ENCODE measurements at places on chromosomes 1 and 21.
A peak's percentile ranks its signal among the peaks of the same experiment; 100 is the strongest.

DNA sequence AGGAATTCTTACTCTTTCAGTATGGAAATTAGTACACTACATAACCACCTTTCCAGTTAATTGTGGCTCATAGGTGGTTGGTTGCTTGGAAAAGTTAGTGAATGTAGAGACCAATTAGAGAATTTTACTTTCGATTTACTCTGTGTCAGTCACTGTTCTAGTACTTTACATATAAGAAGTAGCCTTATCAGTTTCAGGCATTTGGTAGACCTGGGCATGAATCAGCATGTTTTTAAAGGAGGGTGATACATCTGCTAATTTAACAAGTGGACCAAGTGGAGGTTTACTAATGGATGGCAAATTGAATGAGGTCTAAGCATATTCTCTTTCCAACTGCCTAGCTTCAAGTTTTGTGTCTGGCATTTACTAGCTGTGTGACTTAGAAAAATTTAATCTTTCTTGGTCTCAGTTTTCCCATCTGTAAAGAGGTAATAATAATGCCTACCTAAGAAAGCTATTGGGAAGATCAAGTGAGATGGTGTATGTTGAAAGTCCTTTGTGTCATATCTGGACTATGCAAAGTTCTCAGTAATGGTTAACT is 1158.6 kb downstream of the PLA2G4A start:
- no peak for DNase-seq

GRCh38 chr1:102967786-102968185 is 140.5 kb downstream of the COL11A1 start:
- DNase-seq = no peak

- DNase-seq = no peak
Measured at GRCh38 chr1:58157256-58157655, 389.3 kb downstream of the OMA1 start.

GRCh38 chr1:27885621-27886352 is 13.4 kb downstream of the THEMIS2 start:
- DNase-seq = no peak

DNA sequence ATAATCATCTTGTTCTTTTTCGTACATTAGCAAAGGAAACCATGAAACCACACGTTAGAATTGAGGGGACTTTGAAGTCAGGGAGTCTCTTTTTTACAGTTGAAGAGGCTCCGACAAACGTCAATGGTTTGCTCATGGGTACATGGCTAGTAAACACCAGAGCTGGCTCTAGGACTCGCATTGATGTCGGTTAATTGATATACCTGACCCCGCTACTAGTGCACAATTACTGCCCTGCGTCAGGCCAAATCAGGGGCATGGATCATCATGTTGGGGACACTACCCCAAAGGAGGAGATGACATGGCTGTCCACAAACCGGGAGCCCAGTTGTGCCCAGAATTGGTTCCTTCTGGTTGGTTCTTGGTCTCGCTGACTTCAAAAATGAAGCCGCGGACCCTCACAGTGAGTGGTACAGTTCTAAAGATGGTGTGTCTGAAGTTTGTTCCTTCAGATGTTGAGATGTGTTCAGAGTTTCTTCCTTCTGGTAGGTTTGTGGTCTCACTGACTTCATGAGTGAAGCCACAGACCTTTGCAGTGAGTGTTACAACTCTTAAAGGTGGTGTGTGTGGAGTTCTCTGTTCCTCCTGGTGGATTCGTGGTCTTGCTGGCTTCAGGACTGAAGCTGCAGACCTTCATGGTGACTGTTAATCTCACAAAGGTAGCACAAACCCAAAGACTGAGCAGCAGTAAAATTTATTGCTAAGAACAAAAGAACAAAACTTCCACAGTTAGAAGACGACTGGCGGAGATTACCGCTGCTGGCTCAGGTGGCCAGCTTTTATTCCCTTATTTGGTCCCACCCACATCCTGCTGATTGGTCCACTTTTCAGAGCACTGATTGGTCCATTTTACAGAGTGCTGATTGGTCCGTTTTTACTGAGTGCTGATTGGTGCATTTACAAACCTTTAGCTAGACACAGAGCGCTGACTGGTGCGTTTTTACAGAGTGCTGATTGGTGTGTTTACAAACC is 126.9 kb upstream of the ERRFI1 start:
- peak; percentile 70 for DNase-seq

- peak; percentile 45 for DNase-seq
Measured at GRCh38 chr1:30451532-30452125, 271.8 kb downstream of the MATN1 start.

GRCh38 chr1:73161418-73161817 is 879.1 kb upstream of the NEGR1 start:
- no peak for DNase-seq

DNA sequence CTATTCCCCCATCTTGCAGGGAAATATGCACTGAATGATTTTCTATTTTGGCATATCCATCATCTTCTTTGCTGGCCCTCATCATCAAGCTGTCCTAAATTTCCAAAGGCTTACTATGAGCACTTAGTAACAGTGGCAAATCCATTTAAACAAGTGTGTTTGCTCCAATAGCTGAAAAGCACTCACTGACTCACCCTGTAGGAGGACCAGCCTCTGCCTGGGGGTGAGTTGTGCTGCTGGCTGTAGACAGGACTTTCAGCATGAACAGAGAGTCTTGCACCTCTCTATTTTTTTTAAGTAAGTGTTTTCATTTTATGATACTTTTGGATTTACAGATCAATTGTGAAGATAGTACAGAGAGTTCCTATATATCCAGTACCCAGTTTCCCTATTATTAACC is 97.3 kb downstream of the SLC35F3 start:
- no peak for DNase-seq

GRCh38 chr1:64669098-64669675 is 75.7 kb upstream of the RAVER2 start:
- no peak for DNase-seq

GRCh38 chr1:221728037-221728505 is 13.8 kb downstream of the DUSP10 start:
- DNase-seq = no peak

GRCh38 chr21:42830456-42831455 is 48.6 kb downstream of the WDR4 start:
- no peak for DNase-seq

DNA sequence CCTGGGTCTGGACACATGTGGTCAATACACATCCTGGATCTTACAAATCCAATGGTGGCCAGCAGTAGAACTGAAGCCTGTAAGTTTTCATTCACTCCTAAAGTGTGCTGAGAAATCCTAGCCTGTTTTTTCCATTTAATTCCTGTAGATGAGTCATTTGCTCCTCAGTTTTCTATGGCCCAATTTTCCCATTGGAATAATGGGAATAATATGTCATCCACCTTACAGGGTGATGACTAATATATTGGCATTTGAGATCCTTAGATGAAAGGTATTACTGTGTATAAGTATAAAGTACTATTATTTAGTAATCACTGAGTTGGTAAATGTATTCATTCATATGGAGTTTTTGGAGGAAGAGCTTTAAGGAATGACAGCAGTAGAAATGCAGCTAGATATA is 89.7 kb upstream of the ADAR start:
- DNase-seq = no peak

GRCh38 chr1:17826165-17826488 is 71.0 kb downstream of the ACTL8 start:
- no peak for DNase-seq

GRCh38 chr1:18976096-18976495 is 19.6 kb upstream of the IFFO2 start:
- no peak for DNase-seq

- no peak for DNase-seq
Measured at GRCh38 chr21:29540289-29540688, 241.6 kb downstream of the BACH1 start.

DNA sequence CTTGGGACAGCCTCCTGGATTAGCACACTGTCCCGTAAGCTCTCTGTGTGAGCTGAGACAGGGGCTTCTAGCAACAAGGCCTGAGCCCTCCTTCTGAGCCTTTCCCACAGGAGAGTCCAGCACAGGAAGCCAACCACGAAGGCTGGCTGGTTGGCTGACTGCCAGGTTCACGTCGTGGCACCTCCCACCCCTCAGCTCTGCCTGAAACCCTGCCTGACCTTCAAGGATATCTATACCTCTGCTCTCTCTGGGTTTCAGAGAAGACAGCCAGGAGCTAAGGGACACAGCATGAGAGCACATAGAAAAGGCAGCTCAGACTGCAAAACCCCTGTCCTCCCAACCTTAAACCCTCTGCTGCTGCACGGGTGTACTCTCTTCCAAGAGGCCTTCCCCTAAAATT is 13.9 kb downstream of the DLGAP3 start:
- peak; percentile 15 for DNase-seq

DNA sequence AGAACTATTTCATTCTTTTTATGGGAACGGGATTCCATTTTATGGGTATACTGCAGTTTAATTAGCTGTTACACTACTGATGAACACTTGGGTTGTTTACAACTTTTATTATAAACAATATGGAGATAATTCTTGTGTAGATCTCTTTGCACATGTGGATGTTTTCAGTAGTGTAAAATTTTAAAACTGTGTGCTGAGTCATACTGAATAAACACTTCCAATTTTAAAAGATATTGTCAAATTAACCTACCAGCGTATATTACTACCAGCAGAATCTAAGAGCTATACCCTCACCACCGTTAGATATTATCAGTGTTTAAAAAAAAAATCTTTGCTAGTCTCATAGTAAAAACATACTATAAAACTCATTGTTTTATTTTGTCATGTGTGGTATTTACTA is 106.1 kb downstream of the CC2D1B start:
- DNase-seq = no peak

- DNase-seq = no peak
Measured at GRCh38 chr1:205003358-205004131, 39.5 kb upstream of the CNTN2 start.

GRCh38 chr1:8746554-8746953 is 70.9 kb downstream of the RERE start:
- DNase-seq = no peak

- DNase-seq = no peak
Measured at GRCh38 chr1:235136111-235136510, 7.5 kb upstream of the TOMM20 start.

DNA sequence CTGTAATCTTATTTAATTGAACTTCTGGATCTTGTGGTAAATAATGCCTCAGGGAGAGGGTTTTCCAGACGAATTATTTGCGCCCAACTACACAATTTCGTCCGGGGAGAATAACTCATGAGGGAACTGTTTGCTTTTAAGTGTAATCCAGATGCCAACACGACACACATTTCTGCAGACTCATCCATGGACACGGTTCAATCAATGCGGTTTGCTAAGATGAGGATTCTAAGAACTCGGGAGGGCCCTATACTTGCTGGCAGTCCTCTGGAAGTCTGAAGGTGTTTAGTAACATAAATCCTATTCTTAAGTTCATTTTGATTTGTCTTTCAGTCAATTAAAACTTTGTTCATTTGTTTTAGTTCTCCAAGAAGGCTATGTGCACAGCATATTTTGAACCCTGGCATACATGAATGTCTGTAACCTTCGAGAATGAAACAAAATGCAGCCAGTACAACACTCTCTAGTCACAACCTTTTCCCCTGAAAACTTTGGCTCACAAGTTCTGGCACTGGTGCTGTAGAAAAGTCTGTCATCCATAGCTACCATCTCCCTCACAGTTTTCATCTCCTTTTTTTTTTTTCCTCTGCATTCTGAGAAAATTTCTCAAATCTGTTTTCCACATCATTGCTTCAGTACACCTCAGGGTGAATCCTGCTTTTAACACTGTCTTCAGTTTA is 38.8 kb downstream of the DIPK1A start:
- DNase-seq = no peak

GRCh38 chr1:159960721-159961381 is 6.8 kb upstream of the SLAMF9 start:
- no peak for DNase-seq

- no peak for DNase-seq
Measured at GRCh38 chr1:115782571-115783281, 14.2 kb upstream of the CASQ2 start.

GRCh38 chr21:38282921-38283320 is 26.1 kb downstream of the KCNJ15 start:
- DNase-seq = no peak

GRCh38 chr21:31552826-31553225 is 106.7 kb upstream of the SOD1 start:
- no peak for DNase-seq

DNA sequence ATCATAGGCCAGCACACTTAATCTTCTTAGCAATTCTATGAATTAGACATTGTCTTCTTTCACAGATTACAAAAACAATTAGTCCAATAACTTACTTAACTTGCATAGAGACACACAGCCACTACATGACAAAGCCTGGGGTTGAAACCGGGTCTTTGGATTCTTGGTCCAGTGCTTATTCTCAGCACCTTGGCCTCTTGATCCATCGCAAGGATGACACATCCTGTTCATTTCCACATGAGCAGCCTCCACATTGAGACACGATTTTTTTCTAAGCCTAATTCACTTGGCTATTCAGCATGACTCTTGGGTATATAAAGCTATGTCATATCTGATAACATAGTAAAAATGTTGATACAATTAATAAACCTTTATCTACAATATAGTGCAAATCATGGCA is 221.0 kb upstream of the FOXD3 start:
- DNase-seq = no peak

DNA sequence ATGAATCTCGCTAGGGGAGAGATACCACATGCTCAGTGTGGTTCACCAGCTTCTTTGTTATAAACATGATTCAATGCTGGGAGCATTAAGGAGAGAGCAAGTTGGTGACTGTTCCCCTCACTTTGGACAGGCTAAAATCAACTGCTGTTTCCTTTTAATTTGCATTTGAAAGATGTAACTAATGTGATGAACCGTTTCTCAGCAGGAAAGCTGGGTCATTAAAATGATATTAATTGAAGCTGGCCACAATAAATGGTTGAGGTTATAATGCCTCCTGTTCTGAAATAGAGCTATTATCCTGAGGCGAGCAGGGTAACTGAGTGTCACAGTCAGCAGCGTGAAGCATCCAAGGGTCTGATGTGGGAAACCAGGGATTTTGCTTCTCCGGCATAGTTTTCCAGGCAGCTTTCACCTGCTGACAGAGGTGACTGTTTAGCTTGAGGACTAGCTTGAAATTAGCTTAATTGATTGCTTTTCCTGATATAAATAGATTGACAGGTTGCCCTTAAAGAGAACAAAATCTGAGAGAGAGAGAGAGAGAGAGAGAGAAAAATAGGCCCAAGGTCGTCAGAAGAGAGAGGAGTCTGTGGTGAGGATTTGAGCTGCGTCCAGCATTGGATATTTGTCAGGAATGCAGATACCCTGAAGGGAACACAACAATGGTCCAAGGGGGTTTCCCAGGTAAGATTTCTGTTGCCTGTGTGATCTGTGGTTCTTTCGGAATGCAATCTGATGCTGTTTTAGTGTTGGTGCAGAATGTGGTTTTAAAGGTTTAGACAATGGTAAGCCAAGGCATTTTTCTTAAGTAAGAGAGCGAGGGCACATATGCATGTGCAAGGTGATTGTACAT is 209.7 kb downstream of the PATJ start:
- DNase-seq = no peak

- no peak for DNase-seq
Measured at GRCh38 chr1:109482242-109482641, 1.5 kb upstream of the ATXN7L2 start.

GRCh38 chr1:184152434-184152898 is 100.9 kb downstream of the TSEN15 start:
- no peak for DNase-seq

- no peak for DNase-seq
Measured at GRCh38 chr1:76144247-76144646, 69.7 kb downstream of the ST6GALNAC3 start.
